ENCODE measurements at places on chromosomes 7 and 10.
A peak's percentile ranks its signal among the peaks of the same experiment; 100 is the strongest.

- DNase-seq, result no peak
Observed at GRCh38 chr10:90481326-90481923, 376.4 kb downstream of the HTR7 start.

- no peak for DNase-seq
Observed at GRCh38 chr7:145643981-145644380, 472.6 kb upstream of the CNTNAP2 start.

- DNase-seq, result no peak
Observed at GRCh38 chr7:48380921-48381320, 209.7 kb downstream of the ABCA13 start.

GRCh38 chr7:68875857-68876256 is 722.4 kb upstream of the AUTS2 start:
- no peak for DNase-seq

- no peak for DNase-seq
Observed at GRCh38 chr10:33293531-33294170, 40.8 kb downstream of the NRP1 start.

DNA sequence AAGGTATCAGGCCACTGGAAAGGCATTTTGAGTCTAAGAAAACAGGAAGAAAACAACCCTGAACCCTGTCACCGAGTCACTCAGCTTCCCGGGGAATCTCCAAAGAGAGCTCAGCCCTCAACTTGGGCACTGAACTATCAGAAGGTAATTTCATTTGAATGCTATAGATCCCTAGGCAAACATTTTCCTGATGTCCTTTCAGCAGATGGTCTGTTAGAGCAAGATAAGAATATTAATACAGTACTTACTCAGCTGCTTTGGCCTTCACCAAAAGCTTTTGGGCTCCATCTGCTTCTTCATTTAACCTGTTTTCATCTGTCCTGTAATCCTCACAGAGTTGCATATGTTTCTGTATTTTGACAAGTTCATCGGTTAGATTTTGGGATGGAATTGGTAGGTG is 34.2 kb upstream of the LAMB1 start:
- DNase-seq, result no peak

- DNase-seq, result peak; percentile 7
Observed at GRCh38 chr7:36161996-36162395, 8.9 kb downstream of the EEPD1 start.

DNA sequence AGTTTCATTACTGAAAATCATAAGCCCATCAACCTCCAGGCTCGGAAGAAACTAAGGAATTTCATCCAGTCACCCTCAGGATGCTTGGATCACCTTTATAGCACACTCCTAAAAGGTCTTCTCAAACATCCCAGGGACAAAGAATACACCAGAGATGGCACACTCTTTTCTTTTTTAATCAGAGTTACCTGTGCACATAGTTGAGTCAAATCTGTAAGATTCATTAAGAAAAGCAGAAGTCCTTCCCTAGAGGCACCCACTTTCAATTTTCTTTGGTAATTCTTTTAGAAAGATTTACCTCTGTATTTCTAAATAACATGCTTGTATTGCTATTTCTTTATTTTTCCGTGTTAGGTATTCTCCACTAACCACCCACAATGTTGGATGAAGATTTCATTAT is 50.6 kb upstream of the IL6 start:
- DNase-seq, result no peak

- no peak for DNase-seq
Observed at GRCh38 chr7:157973971-157974677, 613.5 kb downstream of the PTPRN2 start.

- DNase-seq, result no peak
Observed at GRCh38 chr10:16976803-16977202, 152.8 kb downstream of the CUBN start.

- DNase-seq, result no peak
Observed at GRCh38 chr10:108362961-108363360, 1198.5 kb upstream of the SORCS1 start.

GRCh38 chr7:105940109-105940508 is 23.0 kb upstream of the CDHR3 start:
- no peak for DNase-seq

- no peak for DNase-seq
Observed at GRCh38 chr10:70518695-70519094, 40.1 kb downstream of the PALD1 start.

DNA sequence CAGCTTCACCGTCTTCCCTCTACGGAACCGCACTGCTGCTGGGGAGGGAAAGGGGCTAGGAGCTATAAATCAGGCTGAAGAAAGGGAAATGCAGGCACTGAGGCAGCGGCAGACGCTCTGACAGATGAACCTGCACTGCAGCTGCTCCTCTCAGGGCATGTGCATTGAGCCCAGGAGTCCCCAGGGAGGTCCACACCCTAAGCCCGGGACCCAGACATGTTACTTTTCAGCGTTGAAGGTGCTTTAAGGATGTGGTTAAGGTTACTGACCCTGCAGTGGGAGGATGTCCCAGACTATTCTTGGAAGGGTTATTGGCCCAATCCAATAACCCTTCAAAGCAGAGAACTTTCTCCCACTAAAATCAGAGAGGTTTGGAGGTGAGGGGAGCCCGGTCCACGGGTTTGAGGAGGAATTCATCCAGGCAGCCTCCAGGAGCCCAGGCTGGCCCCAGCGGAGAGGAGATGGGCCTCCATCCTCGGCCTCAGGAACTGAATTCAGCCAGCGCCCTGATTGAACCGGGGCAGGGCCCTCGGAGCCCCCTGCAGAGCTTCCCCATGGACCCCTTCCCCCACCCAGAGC is 75.4 kb downstream of the ADARB2 start:
- no peak for DNase-seq

GRCh38 chr10:127117125-127117524 is 79.3 kb downstream of the INSYN2A start:
- DNase-seq, result peak; percentile 0

DNA sequence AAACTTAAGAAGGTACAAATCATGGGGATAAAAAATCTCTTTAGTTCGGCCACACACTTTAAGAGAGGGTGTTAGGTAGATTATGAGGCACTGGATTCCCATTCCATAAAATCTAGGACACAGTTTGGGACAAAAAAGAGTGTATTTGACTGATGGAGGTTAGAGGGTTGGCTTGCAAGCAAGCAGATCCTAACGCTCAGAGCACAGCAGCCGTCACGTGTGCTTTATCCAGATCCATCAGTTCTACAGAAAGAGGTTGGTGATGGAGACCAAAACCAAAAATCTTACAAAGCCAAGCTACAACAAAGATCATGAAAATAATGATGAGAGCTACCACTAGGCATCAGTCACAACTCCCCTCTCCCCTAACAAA is 549.4 kb downstream of the TNS3 start:
- DNase-seq, result no peak

- no peak for DNase-seq
Observed at GRCh38 chr7:36037121-36037662, 115.9 kb upstream of the EEPD1 start.

- peak; percentile 81 for DNase-seq
Observed at GRCh38 chr10:119784340-119785067, 58.7 kb downstream of the INPP5F start.

DNA sequence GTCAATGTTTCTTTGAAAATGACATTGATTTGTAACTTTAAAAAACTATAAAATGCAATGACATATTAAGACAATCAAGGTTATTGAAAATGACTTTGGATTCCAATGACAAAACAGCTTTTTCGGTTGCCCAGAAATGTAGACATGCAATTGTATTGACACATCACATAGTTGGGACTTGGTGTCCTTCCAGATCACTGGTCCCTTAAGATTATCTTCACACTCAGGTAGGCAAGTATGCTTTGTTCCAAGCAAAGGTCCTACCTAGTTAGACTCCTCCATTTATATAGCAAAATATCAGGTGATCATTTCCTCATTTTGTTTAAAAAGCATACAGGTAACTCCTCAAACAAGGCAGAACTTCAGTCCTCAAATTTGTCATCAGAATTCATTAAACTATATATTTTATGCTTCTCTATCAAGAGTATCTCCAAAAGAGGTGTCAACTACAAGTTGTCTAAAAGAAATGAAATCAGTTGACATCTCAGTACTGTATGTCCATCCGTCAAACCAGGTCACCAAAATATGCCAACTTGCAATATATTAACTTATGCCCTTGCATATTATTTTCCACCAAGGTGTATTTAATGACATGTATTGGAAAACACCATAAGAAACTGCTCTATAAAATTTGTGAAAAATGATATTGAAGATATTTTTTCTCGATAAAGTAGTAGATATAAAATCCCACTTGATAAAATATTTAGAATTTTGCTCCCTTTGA is 64.6 kb downstream of the TSPAN12 start:
- no peak for DNase-seq

GRCh38 chr7:12757443-12757842 is 70.0 kb downstream of the ARL4A start:
- DNase-seq, result no peak

DNA sequence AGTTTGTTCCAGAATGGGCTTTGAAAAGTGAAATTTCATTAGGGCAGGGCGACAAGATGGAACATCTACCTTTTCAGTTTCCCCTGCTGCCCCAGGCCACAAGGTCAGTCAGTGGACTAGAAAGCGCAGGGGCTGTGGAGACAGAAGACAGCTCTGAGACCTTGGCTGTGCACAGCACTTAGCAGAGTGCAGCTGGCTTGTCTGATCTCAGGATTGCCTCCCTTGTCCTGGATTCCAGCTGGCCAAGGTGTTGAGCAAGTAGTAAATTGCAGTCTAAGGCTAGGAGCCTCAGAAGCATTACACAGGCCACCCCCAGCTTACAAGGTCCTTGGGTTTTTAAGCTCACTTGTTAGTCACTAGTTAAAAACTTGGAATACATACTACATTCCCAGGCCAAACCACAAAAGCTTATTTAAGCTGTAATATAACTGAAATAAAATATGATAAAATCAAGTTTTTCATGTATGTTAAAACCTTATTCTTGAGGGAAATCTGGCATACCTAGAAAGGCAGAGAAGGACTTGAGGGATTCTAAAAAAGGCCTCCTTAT is 67.3 kb upstream of the NPY start:
- DNase-seq, result no peak

- no peak for DNase-seq
Observed at GRCh38 chr10:121624836-121625486, 26.7 kb upstream of the FGFR2 start.

DNA sequence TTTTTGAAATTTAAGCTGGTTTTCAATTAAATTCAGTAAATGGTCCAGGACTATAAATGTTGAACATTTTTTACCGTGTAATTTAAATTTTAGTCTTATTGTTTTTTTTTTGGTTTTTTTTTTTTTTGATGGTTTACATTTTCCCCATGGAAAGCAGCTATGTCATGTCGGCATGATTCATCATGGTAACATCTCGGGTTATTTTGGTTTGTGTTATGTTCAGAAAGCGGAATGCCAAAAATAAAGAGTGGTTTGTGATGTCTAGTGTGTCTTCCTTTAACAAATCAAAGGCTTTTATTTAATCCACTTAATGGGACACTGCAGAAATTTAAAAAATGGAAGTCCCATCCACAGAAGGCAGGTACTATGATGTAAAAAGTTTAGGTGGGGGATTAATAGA is 58.5 kb downstream of the TRUB1 start:
- no peak for DNase-seq

DNA sequence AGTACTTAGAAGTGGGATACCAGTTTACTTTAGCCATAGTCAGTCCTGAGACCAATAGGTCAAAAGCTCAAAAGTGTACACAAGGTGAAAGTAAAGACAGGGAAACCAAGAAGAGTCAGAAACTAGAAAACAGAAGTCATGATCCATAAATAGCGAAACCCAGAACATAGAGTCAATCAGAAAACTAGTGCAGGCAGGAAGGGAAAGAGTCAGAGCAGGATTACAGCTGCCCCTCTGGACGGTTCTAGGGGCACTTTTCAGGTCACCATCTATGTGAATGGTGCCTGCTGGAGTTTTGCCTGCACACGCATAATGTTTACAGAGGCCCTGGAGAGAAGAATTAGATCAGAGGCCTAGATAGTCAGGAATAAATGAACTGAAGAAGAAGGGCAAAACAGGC is 22.4 kb upstream of the DMTF1 start:
- no peak for DNase-seq

GRCh38 chr7:90276033-90276728 is 31.2 kb downstream of the CFAP69 start:
- no peak for DNase-seq

DNA sequence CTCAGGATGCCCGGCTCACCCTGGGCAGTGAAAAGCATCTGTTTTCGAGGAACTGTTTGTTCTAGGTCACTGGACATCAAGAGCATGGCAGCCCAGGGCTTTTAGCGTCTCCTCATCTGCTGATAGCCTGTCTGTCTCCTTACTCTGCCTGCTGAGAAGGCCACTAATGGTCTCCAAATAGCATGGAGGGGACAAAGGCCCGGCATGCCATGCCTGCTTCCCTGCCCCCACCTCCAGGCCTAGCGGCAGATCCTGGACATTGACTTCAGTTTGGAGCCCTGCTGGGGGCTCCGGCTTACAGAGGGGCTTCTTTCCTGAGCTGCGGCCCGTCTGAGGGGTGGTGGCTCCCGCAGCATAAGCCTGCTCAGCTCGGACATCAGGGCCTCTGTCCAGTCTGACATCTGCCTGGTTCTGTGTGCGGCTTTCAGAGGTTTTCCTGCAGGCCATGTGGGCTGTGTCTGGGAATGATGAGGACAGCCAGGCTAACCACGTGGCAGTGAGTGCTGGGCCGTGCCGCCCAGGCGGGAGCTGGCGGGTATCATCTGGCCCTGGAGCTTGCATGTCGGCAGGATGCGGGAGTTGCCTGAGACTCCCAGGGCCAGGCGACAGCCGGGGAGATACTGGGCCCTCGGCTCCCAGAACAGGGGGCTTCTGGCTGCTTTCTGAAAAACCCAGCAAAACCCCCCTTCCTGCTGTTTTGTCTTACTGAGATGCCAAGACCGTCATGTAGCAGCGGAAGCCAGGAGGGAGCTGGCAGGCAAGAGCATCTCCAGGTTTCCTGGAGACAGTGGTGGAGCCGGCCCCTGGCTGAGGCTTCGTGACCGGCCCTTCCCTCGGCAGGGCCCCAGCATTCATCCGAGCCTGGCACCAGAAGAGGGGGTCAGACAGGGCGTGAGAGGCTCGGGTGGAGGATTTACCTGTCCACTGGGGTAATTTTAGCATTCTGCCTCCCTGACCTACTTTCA is 9.2 kb downstream of the PFKFB3 start:
- no peak for DNase-seq
